Stimulated activated CD4-positive, alpha-beta T cell treated with anti-CD3 and anti-CD28 coated beads, Interleukin-4, amount 100 ng/mL, for 4 hours (primary cell): ENCODE measurements at places on chromosomes 1 and 21.

DNA sequence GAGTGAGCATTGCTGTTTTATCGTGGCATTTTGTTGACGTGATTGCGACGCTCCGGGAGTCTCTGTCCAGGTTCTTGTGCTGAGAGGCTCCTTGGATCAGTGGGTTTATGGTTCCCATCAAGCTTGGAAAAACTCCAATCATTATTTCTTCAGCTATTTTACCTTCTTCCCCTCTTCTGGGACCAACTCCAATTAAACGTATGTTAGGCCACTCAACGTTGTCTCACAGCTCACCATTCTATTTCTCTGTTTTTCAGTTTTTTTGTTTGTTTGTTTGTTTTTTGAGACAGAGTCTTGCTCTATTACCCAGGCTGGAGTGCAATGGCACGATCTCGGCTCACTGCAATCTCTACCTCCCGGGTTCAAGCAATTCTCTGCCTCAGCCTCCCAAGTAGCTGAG is 8.0 kb downstream of the HES4 start:
- no peak for DNase-seq

- DNase-seq, result no peak
Measured at GRCh38 chr1:3522564-3523265, 68.2 kb downstream of the ARHGEF16 start.

DNA sequence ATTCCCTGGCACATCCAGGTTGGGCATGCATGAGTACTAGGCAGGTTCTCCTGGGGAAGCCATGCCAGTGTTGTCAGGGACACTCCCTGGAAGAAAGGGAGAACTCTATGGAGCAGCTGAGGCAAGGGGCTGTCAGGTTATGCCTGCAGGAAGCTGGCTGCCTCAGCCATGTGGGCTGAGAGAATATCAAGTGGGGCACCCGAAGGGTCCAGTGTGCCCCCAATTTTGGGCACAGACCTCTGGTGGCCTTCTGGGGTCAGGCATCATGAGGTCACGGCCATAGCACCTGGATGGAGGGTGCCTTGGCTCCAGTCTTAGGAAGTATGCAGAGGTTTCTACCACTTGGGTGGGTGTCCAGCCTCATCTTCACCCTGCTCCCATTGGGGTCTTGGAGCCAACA is 2.6 kb downstream of the CSF3R start:
- DNase-seq, result no peak

GRCh38 chr1:6260433-6260934 is 414 bp downstream of the GPR153 start:
- no peak for DNase-seq

DNA sequence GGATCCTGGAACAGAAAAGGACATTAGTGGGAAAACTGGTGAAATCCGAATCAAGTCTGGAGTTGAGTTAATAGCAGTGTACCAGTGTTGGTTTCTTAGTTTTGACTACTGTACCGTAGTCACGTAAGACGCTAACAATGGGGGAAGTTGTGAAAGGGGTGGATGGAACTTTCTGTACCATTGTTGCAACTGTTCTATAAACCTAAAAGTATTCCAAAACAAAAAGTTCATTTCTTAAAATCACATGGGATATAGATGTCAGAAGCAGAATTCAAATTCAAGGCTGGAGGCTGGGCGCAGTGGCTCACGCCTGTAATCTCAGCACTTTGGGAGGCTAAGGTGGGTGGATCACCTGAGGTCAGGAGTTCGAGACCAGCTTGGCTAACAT is 16.9 kb downstream of the ARHGEF19 start:
- DNase-seq, result no peak

DNA sequence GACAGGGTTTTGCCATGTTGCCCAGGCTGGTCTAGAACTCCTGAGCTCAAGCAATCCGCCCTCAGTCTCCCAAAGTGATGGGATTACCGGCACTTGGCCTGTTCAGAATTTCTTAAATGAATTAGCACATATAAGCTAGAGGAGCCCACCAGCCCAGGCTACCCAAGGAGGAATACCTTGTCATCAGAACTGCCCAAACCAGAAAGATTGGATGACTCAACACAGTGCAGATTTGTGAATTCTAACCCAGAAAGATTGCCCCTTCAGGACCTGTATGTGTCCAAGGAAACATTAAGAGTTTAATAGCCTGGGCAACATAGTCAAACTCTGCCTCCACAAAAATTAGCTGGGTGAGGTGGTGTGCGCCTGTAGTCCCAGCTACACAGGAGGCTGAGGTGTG is 14.0 kb upstream of the LIN9 start:
- no peak for DNase-seq

DNA sequence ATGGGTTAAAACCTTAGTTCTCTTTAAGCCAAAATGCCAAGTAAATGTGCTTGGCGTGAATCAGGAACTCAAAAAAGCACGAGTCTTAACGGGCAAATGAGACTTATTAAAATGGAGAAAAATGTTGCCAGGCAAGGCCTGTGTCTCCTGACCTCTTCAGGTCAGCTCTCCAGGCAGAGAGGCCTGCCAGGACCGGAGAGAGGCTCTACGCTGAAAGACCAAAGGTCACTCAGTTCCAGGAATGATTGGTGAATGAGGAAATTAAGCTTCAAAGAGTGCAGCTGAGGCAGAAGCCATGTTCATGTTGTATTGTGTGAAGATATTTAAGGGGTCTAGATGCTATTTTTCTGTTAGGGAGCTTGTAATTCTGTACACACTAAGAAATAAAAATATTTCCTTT is 66.6 kb downstream of the SPAG17 start:
- DNase-seq, result no peak

- no peak for DNase-seq
Measured at GRCh38 chr1:37338658-37339057, 135.7 kb upstream of the ZC3H12A start.

DNA sequence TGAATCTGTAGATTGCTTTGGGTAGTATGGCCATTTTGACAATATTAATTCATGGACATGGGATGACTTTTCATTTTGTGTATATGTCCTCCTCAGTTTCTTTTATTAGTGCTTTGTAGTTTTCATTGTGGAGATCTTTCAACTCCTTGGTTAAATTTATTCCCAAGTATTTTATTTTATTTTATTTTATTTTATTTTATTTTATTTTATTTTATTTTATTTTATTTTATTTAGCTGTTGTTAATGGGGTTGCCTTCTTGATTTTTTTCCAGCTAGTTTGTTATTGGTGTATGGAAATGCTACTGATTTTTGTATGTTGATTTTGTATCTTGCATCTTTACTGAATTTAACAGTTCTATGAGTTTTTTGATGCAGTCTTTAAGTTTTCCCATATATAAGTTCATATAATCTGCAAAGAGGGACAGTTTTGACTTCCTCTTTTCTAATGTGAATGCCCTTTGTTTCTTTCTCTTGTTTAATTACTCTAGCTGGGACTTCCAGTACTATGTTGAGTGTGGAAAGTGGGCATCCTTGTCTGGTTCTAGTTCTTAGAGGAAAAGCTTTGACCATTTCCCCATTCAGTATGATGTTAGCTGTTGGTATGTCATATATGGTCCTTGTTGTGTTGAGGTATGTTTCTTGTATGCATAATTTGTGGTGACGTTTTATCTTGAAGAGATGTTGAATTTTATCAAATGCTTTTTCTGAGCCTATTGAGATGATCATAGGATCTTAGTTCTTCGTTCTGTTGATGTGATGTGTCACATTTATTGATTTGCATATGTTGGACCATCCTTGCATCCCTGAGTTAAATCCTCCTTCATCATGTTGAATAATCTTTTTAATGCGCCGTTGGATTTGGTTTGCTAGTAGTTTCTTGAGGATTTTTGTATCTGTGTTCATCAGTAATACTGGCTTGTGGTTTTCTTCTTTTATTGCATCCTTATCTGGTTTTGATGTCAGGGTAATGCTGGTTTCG is 14.3 kb downstream of the CEPT1 start:
- DNase-seq, result no peak

- DNase-seq, result no peak
Measured at GRCh38 chr1:10940838-10941237, 71.6 kb upstream of the TARDBP start.

GRCh38 chr1:200317236-200317635 is 92.6 kb downstream of the ZNF281 start:
- no peak for DNase-seq

DNA sequence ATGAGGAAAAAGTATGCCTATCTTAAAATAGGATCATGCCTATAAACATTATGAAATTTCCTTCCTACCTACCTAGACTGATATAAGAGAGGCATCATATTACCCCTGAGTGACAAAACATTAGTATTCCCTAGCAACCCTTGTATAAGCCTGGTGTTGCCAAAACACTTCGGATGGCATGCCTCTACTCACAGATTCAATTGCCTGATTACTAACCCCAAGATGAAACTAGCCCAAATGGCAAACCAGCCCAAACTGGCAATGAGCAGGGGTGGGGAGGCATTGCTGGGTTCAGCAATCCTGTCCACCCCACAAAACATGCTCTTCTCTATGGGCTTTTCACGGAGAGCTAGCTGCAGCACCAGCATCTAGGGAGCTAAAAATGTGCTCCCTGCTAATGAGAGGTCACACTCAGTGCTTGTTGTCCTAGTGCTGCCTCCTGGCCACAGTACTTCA is 13.9 kb downstream of the PALMD start:
- DNase-seq, result no peak

DNA sequence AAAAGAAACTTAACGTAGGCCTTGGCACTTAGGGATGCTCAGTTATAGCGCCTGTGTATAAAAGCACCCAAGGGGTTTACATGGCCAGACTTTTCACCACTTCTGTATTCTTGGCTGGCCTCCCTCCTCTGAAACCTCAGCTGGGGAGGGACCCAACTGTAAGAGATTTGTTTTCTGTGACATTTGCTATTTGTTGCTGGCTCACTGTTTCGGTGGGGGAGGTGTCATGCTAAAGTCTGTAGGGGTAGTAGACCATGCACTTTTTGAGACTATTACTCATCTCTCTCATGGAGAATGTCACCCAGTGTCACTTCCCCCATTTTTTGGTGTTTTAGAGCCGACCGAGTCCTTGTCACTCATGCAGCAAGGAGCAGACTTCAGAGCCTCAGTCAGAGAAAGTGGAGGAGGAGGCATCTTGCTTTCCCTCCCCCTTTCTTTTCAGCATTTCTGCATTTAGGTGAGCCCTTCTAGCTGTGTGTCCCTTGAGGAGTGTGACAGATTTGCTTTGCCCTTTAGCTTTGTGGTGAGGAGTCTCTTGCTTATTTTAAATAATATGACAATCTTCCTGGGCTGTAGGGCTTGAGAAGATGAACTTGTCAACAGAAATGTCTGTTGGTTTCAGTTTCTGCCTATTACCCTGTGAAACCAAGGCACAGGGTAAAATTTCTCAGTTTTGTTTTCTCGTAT is 160.1 kb downstream of the FASLG start:
- DNase-seq, result peak; percentile 34

GRCh38 chr1:57186455-57186854 is 220.6 kb upstream of the C8B start:
- no peak for DNase-seq

DNA sequence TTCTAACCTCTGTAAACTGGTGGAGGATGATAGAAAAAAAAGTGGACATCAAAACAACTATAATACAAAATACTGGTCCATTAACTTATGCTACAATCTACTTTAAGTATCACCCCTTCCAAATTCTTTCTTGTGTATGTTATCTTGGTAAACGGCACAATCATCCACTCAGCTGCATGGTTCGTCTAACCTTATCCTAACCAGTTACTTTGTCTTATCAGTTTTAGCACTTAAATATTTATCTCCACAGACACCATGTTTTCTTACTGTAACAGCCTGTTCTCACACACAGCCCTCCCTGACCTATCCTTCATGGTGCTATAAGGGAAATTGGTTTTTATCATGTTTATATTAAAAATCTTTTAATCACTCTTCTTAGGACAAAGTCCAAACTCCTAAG is 157.2 kb downstream of the PTGER3 start:
- no peak for DNase-seq

- no peak for DNase-seq
Measured at GRCh38 chr1:211734359-211734758, 58.9 kb upstream of the NEK2 start.

DNA sequence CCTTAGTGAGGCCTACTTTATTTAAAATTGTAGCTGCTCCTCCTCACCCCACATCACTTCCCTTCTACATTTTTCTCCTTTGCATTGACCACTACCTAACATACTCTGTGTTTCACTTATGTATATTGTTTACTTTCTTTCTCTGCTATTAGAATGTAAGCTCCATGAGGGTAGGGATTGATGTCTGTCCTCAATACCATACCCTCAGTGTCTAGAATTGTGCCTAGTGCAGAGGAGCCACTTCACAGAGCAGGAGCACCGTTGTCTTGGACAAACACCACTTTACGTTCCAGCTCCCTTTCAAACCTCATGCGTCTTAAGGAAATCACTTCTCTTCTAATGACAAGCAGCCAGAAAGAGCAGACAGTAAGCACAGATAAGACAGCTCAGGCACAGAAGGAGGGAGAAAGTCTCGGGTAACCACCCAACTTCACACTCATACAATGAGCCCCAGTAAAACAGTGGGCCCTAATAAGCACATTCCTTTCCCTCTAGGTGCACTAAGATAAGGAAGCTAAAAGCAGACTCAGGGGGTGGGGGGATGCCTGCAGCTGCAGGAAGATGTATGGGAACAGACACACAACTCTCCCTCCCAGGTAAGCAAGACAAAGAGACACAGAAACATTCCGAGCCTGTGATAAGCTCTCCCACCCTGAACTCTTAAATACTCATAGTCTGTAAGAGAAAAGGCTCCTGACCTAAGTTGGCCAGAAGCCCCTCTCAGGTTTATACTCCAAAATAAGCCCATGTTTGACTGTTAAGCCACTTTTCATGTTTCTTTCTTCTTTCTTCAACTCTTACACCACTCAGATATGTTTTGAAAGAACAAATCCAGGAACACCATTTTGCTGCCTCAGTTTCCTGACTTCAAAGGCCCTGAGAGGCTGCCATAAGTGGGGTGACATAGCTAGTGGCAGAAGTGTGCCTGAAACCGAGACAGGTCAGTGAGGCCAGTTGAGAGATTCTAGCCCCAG is 7.1 kb upstream of the PLEKHM2 start:
- no peak for DNase-seq

GRCh38 chr1:45103534-45103933 is 91.5 kb downstream of the UROD start:
- no peak for DNase-seq

- peak; percentile 80 for DNase-seq
Measured at GRCh38 chr21:42337830-42338728, 12.7 kb downstream of the TFF2 start.

DNA sequence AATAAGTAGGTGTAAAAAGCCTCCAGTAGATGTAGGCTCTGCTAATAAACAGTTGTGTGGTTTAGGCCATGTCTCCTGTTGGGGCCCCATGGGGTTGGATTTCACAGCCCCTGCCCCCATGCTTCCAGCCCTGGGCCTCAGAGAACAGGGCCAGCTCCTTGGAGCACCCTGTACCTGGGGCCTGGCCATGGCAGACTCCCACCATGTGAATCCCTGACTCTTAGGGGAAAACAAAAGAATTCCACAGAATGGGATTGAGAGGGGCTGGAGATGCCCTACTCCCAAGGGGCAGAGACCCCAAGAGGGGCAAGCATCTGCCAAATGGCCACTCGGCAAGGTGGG is 11.5 kb downstream of the LRP8 start:
- no peak for DNase-seq

DNA sequence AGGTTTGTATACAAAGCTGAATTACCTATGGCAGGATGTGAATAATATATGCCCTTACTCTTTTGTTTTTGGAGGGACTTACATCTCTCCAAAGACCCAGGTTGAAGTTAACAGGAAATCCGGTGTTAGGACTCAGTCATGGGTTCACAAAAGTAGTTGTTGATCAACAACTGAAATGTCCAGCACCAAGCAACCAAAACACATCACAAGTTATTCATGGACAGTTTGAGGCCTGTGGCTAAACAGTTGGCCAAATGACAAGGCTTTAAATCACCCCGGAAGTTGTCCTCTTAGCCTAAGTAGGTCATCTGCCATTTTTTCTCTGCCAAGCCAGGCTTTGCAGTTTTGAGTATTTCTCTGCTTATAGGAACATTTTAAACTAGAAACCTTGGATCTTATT is 89.9 kb downstream of the CD247 start:
- no peak for DNase-seq
